ENCODE measurements at places on chromosomes 3 and 15.

DNA sequence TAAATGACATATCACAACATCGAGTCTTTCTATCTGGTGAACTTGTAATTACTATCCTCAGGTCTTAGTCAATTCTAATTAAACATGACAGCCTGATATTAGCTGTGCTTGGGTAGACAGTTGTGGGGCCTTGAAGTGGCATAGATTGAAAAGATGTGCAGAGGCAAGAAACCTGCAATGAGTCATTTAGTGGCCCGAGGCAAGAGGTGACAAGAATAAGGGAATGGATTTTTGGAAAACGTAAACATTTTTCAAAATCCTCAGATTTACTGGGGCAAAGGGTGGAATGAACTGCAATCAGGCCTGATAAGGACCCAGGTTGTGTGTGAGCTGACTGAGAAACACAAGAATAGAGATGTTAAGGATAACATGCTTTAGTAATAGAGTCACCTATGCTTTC lies 29.5 kb upstream of the ULK4 start:
- no peak for DNase-seq

- no peak for DNase-seq
These were observed 1119.0 kb downstream of the NAALADL2 start for GRCh38 chr3:175977968-175978752.

- no peak for DNase-seq
These were observed 15.6 kb downstream of the HERC1 start for GRCh38 chr15:63818191-63818590.

GRCh38 chr15:35061825-35062737 lies 23.0 kb downstream of the NANOGP8 start:
- no peak for DNase-seq

DNA sequence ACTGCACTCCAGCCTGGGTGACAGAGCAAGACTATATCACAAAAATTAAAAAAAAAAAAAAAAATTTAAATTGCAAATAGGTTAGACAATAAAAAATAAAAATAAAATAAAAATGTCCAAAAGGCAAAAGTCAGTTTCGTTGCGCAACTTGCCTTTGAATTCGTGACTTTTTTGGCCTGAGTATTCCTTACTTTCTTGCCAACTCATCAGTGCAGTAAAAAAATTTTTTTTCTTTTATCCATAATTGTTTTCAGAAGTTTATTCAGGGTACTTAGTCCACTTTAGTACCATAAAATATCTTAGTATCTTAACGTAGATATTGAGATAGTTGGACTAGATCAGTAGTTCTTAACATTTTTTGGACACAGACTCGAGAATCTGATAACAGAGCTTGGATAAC lies 22.4 kb upstream of the CILP start:
- DNase-seq = no peak

DNA sequence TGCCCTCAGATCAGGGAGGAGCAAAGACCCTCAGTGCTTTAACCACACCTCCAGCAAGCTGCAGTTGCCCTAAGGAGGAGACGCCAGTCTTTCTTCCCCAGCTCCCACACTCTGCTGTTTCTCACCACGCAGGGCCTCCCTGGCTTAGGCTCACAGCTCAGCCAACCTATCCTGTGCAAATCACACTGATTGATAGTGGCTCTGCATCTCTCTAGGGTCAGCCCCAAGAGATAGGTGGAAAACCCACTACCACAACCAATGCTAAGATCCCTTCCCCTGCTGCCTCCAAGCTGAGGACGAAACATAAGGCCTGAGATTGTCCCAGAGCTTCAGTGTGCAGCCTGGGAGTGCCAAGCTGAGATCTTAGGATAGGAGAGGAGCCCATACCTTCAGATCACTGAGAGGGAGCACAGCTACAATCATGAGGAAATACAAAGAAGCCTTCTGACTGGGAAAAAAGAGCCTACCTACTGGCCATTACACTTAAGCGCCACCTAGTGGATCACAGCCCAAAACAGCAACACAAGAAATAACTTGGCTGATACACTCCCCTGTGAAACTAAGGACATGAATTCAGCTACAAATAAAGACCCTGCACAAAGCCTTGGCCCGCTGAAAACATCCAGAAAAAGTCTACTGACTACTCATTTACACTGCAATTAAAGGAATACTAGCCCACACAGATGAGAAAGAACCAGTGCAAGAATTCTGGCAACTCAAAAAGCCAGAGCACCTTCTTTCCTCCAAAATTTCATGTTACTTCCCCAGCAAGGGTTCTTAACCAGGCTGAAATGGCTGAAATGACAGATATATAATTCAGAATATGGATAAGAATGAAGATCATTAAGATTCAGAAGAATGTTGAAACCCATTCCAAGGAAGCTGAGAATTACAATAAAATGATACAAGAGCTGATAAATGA lies 271.5 kb upstream of the DCBLD2 start:
- peak; percentile 51 for DNase-seq

DNA sequence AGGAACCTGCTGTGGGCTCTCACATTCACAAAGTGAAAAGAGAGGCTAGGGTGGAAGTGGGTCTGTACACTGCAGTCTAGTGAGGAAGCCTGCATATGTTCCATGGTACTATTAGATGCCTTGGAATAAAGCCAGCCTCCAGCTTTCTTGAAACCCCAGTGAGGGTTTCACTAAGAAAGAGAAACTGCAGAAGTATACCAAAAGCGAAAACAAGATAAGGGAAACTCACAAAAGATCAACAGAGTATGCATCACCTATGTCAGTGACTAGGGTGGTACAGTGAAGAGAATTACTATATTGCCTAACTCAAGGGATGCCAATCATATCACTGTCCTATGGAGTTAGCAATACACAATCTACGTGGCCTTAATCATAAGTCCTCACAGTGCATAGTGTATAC lies 212.5 kb upstream of the GADL1 start:
- no peak for DNase-seq

DNA sequence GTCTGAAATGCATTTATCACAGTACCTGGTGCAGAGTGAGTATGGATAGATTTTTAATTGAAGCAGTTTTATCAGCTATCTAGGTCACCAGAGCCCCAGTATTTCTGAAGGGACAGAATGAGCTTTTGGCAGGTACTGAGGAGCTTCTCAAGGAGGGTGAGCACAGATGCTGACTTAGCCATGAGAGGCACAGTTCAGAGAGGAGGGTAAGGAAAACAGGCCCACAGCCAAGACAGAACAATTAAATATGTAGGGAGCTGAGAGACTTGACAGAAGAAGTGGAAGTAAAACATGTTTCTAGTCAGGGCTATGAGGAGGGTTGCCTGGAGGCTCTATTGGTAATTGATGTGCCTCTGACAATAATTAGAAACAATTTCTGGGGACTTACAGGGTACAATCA lies 20.1 kb downstream of the ZNF80 start:
- DNase-seq = no peak

DNA sequence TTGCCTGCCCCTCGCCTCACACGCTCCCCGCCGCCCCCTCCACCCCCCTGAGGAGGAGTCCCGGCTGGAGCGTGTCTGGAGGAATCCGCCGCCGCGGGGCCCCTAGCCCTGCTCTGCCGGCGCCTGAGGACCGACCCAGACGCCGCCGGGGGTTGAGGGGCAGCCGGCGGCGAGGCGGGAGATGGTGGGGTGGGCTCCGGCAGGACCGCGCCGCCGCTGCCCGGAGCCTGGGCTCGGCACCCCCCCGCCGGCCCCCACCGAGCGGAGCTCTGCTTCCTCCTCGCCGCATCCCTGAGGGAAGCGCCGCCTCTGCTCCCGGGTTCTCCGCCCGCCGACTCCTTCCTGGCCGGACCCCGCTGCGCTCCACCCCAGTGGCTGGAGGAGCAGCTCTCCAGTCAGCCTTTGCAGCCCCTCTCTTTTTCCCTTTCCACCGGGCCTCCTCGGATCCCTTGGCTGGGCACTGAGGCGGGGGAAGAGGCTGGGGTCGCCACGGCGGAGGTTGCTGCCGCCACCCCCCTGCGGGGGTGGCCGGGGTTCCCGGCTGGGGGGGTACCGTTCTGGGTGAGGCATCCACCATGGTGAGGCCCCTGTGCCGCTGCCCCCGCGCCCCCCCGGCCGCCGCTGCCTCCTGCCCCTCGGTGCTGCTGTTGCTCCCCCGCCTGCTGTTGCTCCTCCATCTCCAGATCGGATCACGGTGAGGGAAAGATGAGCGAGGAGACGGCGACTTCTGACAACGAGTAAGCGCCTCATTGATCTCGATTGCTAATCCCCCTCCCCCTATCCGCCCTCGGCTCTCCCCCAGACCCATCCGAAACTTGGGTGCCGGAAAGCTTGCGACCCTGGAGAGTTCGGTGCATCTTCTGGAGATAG lies at the start of gene SPRED1:
Gene SPRED1, plus strand, starts transcription at position 356 of the 870 bp plus-strand sequence. Its CDS starts 350 bp downstream, at position 706.
- DNase-seq = peak; percentile 61

- no peak for DNase-seq
These were observed 248.6 kb downstream of the CBLB start for GRCh38 chr3:105620236-105620635.

DNA sequence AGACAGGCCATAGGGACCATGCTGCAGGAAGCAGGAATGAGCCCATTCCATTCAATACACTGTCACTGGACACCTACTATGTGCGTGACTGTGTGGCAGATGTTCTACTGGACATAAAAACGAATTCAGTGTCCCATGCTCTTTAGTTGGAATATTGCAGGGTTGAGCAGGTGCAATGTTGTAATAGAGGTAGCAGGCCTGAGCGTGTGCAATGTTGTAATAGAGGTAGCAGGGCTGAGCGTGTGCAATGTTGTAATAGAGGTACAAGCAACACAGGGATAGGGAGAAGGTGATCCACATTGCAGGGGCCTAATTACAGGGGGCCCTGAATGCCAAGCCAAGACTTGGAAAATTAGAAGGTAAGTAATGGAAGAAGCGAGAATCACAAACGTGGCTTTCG lies 261.4 kb upstream of the HES1 start:
- DNase-seq = no peak

- DNase-seq = no peak
These were observed 105.4 kb upstream of the TNIK start for GRCh38 chr3:171565481-171566058.

DNA sequence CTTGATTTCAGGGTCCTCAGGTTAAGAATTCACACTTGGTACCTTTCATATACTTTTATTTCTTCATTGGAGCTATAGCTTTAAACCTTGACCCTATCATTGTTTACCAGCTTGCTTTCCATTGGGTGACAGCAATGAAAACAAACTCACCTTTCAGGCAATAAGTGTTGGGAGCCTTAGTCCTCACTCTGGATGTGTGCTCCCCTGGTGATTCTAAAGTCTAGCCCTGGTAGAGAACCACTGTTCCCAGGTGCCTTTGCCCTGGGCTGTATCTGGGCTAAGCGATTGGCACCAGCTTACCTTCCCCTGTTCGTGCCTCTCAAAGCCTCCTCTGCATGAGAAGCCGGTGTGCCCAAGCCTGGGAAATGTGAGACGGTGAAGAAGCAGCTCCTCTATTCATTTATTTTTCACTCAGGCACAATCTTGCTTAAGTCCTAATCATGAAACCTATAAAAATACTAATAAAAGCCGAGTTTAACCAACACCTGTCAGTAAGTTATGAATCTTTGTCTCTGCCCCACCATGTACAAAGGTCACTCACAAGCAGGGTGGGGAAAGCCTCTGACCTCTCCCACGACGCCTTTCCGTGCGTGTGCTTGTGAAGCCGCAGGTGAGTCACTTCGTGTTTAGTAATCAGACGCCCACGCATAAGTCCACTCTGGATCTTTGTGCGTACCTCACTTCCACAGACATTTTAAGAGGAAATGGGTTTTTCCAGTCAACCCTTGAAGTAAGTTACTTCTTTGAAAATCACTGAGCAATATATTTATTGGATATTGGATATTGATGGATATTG lies 12.8 kb upstream of the ARRDC4 start:
- no peak for DNase-seq

- DNase-seq = no peak
These were observed 23.8 kb downstream of the CYFIP1 start for GRCh38 chr15:22956257-22956977.

- no peak for DNase-seq
These were observed 25.6 kb downstream of the SEC22C start for GRCh38 chr3:42556089-42556632.

GRCh38 chr3:60573494-60573893 lies 677.8 kb downstream of the FHIT start:
- DNase-seq = no peak

GRCh38 chr15:42392309-42393024 lies 33.2 kb downstream of the CAPN3 start:
- DNase-seq = peak; percentile 55

GRCh38 chr3:118641608-118642007 lies 393.0 kb downstream of the IGSF11 start:
- peak; percentile 6 for DNase-seq

- no peak for DNase-seq
These were observed 47.3 kb downstream of the ATP8B4 start for GRCh38 chr15:50071551-50072258.

GRCh38 chr3:14517601-14518431 lies 22.3 kb downstream of the GRIP2 start:
- DNase-seq = no peak

DNA sequence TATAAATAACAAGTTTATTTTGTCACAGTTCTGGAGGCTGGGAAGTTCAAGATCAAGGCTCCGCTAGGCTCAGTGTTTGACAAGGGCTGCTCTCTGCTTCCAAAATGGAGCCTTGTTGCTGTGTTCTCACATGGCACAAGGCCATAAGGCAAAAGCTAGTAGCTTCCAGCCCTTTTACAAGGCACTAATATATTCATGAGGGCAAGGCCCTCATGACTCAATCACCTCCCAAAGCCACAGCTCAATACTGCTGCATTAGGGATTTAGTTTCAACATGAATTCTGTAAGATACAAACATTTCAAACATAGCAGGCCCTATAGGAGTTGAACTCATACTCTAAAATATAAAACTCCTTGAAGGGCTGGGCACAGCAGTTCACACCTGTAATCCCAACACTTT lies 30.2 kb downstream of the ZBTB11 start:
- DNase-seq = no peak

GRCh38 chr3:141129049-141129448 lies 77.9 kb downstream of the SPSB4 start:
- no peak for DNase-seq

All from SJCRH30 (cell line).